NCI-H2029 treated with DMSO at 0.1 percent for 48 hours (cell line): ENCODE measurements at places on chromosomes 2 and 18.
A peak's percentile ranks its signal among the peaks of the same experiment; 100 is the strongest.

DNA sequence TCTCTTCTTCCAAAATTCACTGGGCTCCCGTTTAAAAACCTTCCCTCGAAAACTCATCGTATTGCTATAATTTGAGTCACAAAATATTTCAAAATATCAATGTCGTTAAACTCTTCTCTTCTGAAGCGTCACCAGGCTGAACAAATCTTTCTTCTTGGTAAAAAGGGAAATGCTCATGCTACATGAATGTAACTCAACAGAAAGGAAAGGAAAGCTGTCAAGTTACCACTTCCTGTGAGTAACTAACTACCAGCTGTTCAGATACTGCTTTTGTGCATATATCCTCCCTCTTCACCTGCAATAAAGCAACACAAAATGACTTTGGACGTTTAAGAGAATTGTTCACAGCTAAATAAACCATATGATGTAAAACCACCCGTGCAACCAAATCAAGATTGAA, 95.4 kb downstream of the DOCK10 start:
- DNase-seq = no peak

- no peak for DNase-seq
Measured at GRCh38 chr2:30448866-30449265, 1.8 kb downstream of the LCLAT1 start.

DNA sequence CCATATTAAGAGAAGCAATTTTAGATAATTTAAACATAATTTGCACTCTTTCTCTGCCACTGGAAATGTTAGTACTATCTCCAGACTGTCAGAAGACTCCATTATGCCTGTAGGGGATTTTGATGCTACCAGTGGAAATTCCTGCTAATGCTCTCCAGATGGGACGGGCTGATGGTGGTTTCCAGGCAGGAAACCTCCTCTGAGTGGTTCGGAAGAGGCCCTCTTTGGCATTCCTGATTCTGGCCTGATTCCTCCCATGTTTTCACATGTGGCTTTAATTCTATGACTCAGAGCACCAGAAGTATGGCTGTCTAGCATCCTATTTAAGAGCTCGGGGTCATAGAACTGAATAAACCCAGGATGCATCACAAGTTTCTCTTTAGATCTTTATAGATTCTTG, 70.9 kb upstream of the ST6GAL2 start:
- no peak for DNase-seq

DNA sequence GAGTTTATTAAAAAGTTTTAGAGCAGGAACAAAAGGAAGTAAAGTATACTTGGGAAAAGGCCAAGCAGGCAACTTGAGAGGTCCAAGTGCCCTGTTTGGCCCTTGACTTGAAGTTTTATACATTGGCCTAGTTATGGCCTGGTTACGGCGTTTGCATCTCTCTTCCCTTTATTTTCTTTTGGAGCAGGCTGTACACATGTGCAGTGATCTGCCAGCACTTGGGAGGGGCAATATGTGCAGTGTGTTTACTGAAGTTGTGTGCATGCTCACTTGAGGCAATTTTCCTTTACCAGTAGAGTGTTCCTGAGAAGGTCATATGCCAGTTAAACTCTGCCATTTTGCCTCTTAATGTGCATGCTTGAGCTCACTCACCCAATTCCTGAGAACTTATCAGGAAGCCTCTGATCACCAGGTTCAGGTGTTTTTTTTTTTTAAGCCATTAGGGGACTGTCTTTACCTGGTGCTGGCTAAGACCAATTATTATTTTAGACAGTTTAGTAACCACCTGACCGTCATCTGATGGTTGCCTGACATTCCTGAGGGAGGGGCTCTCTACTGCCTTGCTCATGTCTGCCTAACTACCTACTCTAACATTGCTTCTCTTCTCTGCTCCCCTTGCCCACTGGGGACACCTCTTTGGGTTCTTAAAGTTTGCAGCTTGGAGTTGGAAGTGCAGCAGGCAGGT, 48.0 kb downstream of the SCN2A start:
- no peak for DNase-seq

DNA sequence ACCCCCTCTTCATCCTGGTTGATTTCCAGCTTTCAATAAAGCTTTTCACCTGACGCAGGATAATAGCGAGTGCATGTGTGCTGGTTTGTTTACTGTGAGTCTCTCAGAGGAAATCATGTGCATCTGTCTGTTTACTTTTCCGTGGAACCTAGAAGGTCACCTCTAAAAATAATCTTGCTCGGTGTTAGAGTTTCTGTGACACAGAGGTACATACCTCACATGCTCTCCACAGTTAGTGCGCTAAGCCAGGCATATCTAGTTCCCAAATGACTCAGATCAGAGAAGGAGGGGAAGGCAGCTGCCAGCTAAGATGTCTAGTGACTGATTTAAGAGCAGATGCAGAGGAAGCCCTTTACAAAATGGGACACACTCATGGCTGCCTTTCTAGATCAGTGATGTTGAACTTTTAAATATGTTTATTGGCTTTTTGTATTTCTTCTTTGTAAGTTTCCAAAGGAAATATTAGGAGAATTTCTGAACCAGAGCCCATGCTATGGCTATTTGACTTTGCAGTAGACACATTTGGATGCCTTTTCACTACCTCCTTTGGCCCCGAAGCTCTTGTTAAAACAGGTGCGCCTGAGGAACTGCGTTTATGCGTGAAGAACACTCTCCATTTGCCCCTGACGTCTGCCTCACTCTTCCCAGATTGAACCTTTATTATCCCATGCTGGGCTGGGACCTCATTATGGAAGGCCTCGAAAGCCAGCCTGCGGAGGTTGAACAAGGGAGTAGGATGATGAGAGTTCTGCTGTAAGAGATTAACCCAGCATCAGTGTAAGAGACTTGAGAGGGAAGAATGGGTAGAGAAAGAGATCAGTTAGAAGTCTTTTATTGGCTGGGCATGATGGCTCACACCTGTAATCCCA, 145.6 kb downstream of the FAM161A start:
- DNase-seq = peak; percentile 75

DNA sequence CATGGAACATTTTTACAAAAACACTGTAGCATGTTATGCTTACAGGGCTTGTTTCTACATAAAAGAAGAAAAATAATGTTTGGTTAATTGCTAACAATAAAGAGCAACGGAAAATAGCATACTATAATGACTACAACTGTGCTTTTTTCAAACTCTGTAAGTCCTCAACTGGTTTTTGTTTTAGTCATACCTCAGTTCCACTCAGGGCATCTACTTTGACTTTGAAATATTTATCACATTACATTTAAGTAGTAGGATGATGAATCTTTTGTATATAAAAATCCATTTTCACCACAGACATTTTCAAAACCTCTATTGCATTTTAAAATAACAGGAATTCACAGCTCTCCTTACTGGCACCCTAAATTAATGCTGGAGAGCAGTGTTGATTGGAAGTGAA, 8.3 kb downstream of the SATB2 start:
- no peak for DNase-seq

DNA sequence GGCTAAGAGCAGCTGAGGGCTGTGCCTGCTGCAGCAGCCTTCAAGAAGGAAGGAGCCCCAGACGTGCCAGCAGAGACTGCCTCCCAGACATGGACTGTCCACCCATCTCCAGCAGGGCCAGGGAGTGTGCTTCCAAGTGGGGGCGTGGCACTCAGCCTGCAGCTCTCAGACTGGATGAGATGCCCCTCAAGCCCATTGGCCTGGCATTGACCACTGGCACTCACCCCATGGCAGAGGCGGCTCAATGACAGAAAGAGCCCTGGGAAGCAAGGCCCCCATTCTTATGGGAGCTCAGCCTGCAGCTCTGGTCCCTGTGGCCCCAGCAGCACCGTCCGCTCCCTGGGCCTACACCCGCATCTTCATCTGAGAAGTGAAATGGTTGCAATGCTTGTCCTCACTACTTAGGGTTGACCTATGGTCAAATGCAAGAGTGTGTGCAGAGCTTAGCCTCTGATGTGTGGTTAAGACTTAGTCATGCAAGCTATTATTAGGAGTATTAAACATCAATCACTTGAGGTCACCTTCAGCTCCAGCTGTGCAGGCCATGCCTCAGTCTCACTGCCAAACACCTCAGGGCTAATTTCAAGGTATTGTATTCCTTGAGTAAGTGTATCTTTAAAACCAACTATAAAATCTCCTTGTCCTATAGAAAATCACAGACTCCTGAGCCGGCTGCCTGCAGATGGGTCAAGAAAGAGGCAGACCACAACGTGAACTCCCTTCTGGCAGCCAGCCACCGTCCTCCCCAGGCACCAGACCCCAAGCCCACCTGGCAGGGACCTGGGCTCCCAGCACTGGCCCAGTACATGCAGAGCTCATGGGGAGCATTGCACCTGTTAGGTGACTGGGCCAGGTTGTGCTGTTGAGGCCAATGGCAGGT, 194.8 kb downstream of the NDUFA10 start:
- DNase-seq = no peak

DNA sequence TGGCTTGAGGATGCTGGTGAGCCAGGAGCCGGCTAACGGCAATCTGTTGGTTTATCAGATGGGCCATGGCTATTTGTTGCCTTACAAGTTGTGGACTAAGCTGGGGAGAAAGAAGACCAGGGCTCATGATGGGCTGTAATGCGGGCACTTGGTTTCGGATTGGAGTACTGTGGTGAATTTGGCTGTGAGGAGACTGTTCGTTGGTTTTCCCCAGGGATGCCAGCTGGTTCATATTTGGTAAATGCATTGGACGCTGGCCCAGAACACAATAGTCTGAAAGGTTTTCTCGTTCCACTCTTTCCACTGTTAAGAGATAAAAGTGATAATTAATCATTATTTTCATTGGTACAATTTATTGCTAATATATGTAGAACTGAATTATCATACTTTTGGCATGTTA, 108.9 kb downstream of the SATB2 start:
- no peak for DNase-seq

GRCh38 chr2:25529034-25529433, 144.3 kb downstream of the DTNB start:
- DNase-seq = no peak

- no peak for DNase-seq
Measured at GRCh38 chr18:3183103-3183717, 36.6 kb downstream of the MYOM1 start.

GRCh38 chr2:208466920-208467298, 60.3 kb downstream of the PTH2R start:
- DNase-seq = no peak

DNA sequence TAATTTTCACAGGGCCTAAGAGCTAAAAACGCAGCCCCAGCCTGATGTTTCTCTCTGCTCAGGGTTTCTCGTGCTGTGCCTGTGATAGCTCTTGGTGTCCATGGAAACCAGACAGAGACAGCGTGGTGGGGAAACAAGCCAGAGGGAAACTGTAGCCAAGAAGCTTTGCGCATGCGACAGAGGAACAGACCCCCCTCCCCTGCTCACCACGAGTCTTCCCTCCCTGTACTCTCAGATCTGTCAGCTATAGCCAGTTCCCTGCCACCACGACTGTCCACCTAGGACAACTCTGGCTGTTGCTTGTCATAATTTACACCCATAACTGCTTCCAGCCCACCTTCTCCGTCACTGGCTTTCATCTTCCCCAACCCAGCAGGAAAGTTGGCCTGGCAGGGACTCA, 13.2 kb upstream of the DNAJC27 start:
- peak; percentile 20 for DNase-seq

DNA sequence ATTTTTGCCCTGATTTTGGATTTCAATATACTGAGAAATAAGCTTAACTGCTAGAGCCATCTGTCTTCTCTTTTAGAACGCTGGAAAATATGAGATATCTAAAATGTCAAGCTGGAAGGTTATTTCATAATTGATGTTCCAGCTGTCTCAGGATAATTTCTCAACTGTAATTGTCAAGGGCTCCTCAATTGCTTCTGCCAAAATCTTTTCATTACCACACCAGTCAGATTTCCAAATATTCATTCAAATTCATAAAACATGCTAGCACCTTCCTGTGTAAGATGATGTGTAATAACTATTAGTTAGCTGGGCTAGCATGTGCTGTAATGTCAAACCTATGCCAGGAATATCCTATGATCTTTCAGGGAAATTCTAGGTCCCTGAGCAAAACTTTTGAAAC, 88.1 kb downstream of the TNFRSF11A start:
- no peak for DNase-seq

GRCh38 chr2:64869126-64869525, 120.1 kb upstream of the SLC1A4 start:
- no peak for DNase-seq

- no peak for DNase-seq
Measured at GRCh38 chr2:217158928-217159327, 299.1 kb upstream of the TNP1 start.

DNA sequence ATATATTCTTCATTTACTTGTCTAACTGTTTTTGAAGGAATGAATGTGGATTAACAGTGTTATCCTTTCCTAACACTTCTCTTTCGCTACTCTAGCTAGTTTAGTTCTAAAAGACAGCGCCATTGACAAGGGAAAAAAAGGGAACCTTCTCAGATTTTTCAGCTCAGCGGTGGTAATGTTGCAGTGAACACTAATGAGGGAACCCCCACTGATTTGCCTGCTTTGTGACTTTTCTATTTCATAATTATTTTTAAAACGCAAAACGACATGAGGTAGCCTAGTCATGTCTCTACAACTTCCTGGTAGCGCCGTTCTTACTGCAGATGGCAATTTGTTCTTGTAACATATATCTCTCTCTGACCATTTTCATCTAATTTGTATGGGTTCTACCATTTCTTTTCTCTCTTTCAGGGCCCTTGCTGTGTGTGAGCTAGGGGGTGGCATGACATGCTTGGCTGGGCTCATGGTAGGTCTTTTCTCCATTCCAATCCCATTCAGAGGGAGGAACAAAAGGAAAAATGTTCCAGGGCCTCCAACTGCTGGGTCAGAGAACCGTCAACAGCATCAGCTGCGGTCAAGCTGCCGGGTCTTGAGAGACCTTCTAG, 235.5 kb upstream of the SIX3 start:
- no peak for DNase-seq

DNA sequence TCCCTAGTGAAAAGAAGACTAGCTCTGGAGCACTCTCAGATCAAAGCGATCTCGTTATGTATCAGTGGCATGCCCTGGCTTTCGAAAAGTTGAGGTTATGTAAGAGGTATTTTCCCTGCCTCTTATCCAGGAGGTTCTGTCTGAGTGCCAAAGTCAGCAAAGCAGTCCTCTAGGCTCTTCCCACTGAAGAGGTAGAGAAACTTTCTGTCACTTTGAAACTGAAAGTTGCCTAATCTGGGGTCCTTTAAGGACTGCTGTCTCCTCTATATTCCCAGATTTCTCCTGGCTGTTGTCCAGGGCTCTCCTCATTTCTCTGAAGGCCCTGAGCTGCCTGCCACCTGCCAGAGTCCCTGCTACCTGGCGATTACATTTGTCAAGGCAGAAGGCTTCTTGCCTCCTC, 96.3 kb downstream of the B3GNT2 start:
- DNase-seq = peak; percentile 39

DNA sequence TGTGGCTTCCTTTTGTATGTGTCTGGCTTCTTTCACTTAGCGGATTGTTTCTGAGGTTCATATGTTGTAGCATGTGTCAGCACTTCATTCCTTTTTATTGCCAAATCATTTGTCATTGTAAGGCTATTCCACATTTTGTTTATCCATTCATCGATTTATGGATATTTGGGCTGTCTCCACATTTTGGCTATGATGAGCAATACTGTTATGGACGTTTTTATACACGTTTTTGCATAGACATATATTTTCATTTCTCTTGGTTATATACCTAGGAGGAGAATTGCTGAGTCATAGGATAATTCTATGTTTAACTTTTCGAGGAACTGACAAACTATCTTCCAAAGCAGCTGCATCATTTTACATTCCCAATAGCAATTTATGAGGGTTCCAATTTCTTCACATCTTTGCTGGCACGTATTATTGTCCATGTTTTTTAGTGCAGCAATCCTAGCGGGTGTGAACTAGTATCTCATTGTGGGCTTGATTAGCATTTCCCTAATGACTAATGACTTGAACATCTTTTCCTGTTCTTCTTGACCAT, 48.1 kb upstream of the TBC1D8 start:
- no peak for DNase-seq
